ENCODE measurements at places on chromosomes 5 and 9. TPM values are rescaled to one million over a fixed set of nuclear protein-coding genes. Genes with fewer than 3 reads are reported as not detected.

C7 gene
- 0.09 TPM for total RNA-seq

PTPRD gene
- 5.8 TPM for total RNA-seq

ENHO gene
- total RNA-seq: not detected

GRM6 gene
- total RNA-seq: not detected
